ENCODE measurements at places on chromosomes 11 and 22.

GRCh38 chr22:47094861-47095330, 332.4 kb downstream of the TBC1D22A start:
- no peak for DNase-seq

DNA sequence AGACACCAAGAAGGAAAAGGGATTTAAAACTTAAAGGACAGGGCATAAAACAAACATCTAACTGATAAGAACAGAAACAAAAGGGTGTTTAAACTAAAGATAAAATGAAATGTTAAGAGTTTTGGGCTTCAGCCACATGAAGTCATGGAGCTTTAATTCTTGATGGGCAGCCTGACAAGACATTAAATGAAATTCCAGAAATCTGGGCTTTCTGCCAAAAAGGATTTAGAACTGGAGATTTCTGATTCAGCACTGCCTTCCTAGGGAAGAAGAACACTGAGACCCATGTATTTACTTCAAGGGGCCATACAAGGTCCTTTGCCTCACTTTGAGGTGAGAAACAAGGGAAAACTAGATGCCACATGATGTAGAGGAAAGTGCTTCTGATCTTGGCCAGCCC, 355.9 kb upstream of the RAG2 start:
- no peak for DNase-seq

DNA sequence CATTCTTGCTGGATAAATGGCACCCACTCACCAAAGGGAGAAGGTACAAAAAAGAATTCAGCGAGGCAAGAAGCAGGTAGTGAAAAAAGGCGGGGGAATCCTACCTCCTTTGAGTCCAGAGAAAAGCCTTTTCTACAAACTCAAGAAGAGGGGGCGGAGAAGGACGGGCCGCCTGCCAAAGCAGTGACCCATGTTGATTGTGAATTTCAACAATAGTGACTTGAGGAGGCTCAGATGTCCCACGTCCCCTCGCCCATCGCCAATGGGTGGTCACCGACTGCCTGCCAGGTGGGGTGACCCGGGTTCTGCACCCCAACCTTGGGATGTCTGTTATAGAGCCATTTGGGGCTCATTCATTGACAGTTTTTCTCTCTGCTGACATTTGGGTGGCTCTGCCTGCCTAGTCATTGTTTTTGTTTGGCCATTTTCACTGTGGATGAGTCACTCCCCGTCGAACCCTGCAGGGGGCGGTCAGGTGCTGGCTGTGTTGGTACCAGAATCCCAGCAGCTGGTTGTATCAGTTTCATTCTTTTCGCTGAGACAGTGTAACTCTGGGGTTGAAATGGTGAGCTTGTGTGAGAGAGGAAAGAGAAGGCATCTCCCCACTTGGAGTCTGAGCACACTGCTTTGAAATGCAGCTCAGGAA, 163.4 kb upstream of the NCAM1 start:
- no peak for DNase-seq

- DNase-seq = no peak
Measured at GRCh38 chr11:73729594-73730206, 31.2 kb downstream of the RAB6A start.

- no peak for DNase-seq
Measured at GRCh38 chr11:29452146-29452545, 564.7 kb downstream of the KCNA4 start.
